Fibroblast of lung (primary cell): ENCODE measurements at places on chromosomes 2 and 18. TPM values are rescaled to one million over a fixed set of nuclear protein-coding genes. Genes with fewer than 3 reads are reported as not detected.

DNA sequence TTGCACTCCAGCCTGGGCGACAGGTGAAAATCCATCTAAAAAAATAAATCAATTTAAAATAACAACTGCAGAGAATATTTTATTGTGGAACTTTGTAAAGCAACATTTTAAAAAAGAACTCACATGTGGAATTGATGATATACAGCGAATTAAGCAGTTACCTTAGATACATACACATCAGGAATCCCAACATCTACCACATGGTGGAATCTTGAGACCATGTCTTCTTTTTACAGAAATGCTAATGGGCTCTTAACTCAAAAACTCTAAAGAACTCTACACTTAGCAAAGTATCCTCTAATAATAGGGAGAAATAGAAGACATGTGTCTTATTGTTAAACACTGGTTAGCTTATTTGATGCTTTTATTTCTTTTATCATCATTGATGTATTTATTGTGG, 373.6 kb downstream of the CDH7 start:
- DNase-seq, result no peak

Gene CYTIP
- not detected in 2 replicates for total RNA-seq

DNA sequence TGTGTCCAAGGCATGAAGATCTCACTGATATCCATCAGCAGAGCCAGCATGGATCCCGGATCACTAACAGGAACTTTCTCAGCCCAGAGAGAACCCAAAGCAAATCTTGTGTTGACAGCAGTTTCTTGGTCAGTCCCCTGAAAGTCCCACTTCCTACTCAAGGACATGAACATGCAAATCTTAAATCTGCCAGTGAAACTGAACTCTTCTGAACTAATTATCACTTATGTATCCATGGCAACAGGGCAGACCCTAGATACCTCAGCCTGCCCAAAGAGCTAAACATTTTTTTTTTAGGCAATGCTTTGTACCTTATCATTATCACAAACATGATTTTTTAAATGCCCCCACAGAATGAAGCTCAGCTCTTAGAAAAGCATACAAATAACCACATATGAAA, 127.8 kb upstream of the DDX18 start:
- no peak for DNase-seq

Gene ALPG
- total RNA-seq, result not detected in 2 replicates

DNA sequence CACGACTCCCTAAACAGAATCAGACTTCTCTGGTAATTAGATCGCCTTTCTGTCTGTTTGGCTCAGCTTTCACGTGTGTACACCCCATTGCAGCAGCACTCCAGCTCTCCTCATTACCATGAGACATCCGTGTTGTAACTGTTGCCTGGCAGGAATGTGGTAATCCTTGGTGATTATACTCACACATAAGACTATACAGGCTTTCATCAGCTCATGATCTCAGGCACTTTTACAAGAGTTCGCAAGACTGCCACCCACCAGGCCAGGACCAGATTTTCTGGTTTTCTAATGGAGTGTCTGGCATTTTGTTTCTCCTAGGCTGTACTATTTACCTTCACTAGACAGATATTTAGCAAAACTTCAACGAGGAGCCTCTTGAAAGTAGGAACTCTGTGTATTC, 50.2 kb downstream of the ACVR1 start:
- DNase-seq, result peak; percentile 64
